ENCODE measurements at places on chromosomes 16 and 17.
A peak's percentile ranks its signal among the peaks of the same experiment; 100 is the strongest.

- DNase-seq, result no peak
These were observed 3.9 kb downstream of the CTRB2 start for GRCh38 chr16:75203096-75203495.

GRCh38 chr16:66508248-66508913, 41.5 kb downstream of the TK2 start:
- DNase-seq, result no peak

DNA sequence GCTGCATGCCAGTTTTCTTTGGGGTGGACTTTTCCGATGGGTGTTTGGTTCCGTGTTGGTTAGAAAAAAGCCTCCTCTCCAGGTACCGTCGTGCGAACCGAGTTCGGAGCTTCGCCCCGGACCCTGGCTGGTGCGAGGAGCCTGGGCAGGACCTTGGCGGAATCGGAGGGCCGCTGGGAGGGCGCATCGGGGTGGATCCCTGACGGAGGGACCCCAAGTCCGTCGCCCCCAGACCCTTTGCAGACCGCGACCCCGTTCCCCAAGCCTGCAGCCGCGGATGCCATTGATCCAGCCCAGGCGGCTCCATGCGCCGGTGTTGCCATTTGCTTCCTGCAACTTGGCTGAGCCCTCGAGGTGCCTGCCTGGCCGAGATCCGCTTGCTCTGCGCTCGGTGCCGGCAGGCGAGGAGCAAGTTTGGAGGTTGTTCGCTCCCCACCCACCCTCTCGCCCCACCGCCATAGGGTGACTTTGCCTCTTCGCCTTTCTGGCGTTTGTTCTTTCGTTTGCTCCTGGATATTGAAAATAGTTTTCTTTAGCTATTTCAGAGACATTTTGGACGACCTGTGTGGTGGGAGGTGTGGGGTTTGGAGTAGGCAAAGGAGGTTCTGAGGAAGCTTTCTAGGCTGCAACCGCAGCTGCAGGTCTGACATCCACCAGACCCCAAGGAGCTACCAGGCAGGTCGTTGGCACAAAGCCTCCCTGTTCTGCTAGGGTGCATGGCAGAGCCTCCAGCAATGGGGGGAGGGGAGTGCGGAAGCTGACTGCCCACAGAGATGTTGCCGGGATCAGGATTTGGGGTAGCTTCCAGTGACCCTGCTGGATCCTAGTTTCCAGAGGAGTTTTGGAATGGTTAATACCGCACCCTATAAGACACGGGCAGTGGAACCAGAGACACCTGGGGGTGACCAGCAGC, 58.2 kb downstream of the RAP1GAP2 start:
- no peak for DNase-seq

DNA sequence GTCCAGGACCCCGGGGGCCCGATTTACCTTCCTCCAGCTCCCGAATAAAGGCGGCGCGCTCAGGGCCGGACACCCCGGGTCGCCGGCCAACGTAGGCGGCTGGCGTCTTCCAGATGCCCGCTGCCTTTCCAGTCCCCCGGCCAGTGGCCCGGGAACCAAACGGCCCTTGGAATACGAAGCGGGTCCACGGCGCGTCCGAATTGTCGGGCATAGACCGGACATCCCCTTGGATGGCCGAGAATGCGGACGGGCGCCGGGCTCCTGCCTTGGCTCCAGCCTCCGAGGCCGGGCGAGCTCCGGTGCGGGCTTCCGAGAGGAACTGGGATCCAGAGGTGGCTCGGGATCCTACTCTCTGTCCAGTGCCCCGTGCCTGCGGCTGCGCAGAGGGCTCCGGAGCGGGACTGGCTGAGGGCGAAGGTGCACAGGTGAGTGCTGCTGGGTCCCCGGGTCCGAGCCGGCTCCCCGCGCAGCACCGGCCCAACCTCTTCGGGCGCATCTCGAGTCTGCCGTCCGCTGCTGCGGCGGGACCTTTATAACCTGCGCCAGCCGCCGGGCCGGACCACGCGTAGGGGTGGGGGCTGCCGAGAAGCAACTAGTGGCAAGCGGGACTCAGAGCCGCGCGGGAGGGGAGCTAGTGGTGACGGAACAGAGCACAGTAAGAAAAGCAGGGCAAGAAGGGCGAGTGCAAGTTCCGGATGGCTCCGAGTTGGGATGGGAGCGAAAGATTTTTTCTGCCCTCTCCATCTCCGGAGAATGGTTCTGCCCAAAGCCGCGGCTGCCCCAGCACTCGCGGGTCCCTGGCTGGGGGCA, at the start of gene HAP1:
TSS of gene HAP1 (minus strand) at position 505 of the 810 bp plus-strand sequence. CDS start at position 496, 9 bp downstream.
- no peak for DNase-seq

- DNase-seq, result no peak
These were observed 67.7 kb upstream of the GSG1L start for GRCh38 chr16:28131181-28131580.

DNA sequence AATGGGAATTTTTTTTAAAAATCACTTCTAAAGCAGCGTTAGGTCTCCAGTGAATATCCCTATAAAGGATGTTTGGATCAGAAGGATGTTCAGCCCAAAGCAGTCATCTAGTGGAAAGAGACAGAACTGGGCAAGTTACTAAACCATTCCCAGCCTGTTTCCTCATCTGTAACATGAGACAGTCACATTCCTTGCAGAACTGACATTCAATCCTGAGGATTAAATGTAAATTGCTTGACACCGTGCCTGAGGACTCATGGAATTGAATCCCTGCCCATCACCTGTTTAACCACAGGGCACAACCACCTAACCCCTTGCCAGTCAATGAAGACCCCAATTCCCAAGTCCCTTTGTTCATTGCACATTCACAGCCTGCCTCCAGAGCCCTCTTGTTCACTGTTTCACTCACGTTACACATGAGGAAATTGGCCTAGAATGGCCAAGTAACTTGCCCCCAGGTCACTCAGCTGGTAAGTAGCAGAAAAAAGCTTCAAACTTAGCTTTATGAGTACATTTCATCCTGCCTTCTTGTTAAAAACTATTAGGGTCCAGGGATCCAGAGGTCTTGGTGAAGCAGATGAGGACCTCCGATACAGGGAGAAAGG, 1.4 kb downstream of the CMTM2 start:
- no peak for DNase-seq

DNA sequence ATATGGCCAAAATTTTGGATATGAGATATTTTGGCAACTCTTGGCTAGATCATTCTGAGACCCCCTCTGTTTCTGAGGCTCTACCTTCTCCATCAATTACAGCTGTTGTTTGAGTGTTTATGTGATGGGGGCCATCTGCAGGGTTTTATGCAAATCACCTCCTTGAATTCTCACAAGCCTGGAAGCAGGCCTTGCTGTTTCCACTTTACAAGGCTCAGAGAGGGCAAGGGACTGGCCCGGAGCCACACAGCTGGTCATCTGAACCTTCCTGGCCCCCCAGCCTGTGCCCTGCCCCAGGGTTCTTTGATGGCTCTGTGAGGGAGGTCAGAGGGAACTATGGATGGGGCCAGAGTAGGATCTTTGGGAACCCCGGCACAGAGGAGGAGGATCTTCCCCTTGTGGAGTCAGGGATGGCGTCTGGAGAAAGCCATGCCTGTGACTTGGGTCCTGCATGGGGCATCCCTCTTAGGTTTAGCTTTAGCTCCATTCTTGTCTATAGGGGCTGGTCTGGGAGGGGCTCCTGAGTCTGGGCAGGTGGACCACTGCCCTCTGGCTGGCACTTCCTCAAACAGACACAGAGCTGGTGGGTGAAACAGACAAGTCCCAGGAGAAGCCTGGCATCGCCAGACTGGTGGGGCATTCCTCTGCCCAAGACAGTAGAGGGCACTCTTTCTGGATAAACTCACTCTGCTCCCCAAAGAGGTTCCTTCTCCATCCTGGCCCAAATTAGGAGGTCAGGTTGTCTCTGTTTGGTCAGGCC, 26.2 kb downstream of the IL21R start:
- DNase-seq, result no peak

- no peak for DNase-seq
These were observed 45.2 kb downstream of the SNX29 start for GRCh38 chr16:12021578-12022253.

DNA sequence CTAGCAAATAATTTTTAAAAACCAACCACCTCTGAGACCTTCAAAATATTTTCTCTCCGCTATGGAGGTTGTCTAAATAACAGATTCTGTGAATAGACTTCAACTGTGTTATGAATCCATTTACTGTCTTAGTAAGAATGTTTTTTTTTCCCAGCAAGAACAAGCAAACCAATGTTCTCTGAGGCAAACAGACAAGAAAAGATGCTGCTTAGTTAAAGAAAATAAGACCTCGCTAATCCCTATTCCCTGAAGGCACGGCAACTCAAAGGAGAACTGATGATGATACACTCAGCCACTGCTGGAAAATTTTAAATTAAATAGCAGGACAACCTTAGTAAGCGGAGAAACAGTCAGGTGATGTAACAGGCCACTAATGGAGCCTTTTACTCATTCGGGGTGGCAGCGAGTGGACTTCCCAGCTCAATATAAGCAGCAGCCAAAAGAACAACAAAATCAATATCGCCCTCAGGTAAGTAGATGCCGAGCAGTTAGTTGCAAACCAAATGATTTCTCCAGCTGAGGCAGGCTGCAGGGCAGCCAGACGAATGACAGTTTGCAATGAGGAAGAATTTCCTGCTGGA, 81.8 kb downstream of the CPPED1 start:
- DNase-seq, result no peak

- no peak for DNase-seq
These were observed 2.1 kb downstream of the MED13 start for GRCh38 chr17:62062944-62063343.

GRCh38 chr16:73067671-73068540, 20.0 kb upstream of the ZFHX3 start:
- DNase-seq, result no peak

GRCh38 chr16:27625050-27625697, 75.2 kb downstream of the KATNIP start:
- DNase-seq, result no peak

GRCh38 chr17:58911741-58912343, 156.2 kb downstream of the PPM1E start:
- no peak for DNase-seq

DNA sequence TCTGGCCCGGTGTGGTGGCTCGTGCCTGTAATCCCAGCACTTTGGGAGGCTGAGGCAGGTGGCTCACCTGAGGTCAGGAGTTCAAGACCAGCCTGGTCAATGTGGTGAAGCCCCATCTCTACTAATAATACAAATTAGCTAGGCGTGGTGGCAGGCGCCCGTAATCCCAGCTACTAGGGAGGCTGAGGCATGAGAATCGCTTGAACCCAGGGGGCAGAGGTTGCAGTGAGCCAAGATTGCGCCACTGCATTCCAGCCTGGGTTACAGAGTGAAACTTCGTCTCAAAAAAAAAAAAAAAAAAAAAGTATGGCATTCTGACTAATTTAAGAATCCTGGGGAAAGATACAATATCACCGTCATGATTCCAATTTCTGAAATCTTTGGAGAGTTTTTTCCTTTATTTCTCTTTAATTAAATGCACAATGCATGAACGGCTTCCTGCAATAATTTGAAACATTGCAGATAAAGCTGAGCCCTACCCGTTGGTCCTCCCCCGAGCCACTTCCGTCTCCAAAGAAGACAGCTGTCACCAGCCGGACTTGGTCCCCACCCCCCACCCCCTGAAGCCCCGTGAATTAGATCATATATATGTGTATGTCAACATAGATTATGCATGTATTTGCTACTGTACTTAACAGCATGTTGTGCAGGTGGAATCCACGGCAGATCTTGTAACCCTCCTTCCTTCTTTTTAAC, 142.6 kb upstream of the PLCG2 start:
- no peak for DNase-seq

- DNase-seq, result no peak
These were observed 10.2 kb downstream of the BAHCC1 start for GRCh38 chr17:81405411-81405872.

- DNase-seq, result no peak
These were observed 23.5 kb downstream of the GRIN2C start for GRCh38 chr17:74836191-74836590.

- peak; percentile 34 for DNase-seq
These were observed at the start of gene HS3ST4 for GRCh38 chr16:25691519-25692091. Gene HS3ST4, plus strand, starts transcription at chr16:25691959.

GRCh38 chr16:56662357-56663354, 4.9 kb downstream of the MT1F start:
- no peak for DNase-seq

GRCh38 chr16:81201267-81201666, 37.2 kb upstream of the BCO1 start:
- peak; percentile 39 for DNase-seq

DNA sequence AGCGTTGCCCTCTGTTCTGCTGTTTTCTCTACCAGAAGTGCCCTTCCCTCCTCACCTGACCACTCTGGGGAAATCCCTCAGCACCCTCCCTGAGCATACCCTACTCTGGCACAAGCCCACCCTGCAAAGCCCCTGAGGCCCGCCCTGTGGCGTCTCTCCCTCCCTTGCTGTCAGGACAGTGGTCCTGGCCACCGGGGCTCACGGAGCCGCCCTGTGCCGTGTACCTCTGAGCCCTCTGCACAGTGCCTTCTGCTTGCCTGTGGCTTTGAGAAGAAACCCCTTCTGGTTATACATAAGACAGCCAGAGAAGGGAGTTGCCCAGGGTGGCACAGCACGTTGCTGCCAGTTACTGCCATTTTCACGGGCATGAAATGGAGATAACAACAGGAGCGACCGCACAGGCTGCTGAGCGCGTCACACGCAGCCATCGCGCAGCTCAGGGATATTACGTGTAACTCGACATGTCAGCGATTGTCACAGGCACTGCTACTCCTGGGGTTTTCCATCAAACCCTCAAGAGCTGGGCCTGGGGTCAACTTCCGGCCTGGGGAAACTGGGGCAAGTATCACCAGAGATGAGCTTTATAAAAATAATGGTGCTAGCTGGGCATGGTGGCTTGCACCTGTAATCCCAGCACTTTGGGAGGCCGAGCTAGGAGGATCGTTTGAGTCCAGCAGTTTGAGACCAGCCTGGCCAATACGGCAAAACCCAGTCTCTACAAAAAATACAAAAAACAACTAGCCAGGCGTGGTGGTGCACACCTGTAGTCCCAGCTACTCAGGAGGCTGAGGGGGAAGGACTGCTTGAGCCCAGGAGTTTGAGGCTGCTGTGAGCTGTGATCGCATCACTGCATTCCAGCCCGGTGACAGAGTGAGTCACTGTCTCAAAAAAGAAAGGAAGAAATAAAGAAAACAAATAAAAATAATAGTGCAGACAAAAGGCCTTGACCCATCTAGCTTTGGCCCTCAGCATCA, 14.8 kb downstream of the SCGB1C2 start:
- no peak for DNase-seq

- DNase-seq, result no peak
These were observed 12.7 kb downstream of the CFAP20 start for GRCh38 chr16:58116529-58116928.
